Epithelial cell of proximal tubule (primary cell): ENCODE measurements at places on chromosomes 5 and 9. TPM values are rescaled to one million over a fixed set of nuclear protein-coding genes. Genes with fewer than 3 reads are reported as not detected.

Gene TOMM5
- 159 and 261 TPM in 2 replicates for total RNA-seq

Gene AQP3
- total RNA-seq = 0.65 and 5.4 TPM in 2 replicates

Gene IFNE
- not detected in 2 replicates for total RNA-seq

Gene TNC
- total RNA-seq = 66.1 and 68.9 TPM in 2 replicates

GRCh38 chr5:146041180-146041789, 64.1 kb downstream of the PLAC8L1 start:
- DNase-seq = no peak
